Stimulated activated CD4-positive, alpha-beta T cell treated with anti-CD3 and anti-CD28 coated beads, Interleukin-1b, Interleukin-23, amount 100 ng/mL, for 1 hour (primary cell): ENCODE measurements at places on chromosomes 16 and 17.

DNA sequence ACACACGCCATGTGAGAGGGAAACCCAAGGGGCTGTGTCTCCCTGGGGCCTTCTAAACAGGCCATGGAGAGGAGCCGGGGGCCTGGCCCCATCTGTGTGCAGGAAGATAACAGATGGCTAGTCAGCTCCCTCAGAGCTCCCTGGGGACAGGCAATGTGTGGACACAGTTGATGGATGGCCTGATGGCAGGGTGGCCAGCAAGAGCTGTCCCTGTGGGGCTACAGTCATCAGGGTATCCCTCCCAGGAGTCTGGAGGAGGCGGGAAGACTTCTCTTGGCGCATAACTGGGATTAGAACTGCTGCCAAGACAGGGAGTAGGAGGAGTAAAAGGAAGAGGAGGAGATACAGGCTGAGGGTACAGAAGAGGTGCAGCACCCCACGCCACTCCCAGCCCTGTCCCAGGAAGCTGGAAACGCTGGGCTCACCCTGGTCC is 17.3 kb downstream of the MYO18A start:
- DNase-seq: no peak

DNA sequence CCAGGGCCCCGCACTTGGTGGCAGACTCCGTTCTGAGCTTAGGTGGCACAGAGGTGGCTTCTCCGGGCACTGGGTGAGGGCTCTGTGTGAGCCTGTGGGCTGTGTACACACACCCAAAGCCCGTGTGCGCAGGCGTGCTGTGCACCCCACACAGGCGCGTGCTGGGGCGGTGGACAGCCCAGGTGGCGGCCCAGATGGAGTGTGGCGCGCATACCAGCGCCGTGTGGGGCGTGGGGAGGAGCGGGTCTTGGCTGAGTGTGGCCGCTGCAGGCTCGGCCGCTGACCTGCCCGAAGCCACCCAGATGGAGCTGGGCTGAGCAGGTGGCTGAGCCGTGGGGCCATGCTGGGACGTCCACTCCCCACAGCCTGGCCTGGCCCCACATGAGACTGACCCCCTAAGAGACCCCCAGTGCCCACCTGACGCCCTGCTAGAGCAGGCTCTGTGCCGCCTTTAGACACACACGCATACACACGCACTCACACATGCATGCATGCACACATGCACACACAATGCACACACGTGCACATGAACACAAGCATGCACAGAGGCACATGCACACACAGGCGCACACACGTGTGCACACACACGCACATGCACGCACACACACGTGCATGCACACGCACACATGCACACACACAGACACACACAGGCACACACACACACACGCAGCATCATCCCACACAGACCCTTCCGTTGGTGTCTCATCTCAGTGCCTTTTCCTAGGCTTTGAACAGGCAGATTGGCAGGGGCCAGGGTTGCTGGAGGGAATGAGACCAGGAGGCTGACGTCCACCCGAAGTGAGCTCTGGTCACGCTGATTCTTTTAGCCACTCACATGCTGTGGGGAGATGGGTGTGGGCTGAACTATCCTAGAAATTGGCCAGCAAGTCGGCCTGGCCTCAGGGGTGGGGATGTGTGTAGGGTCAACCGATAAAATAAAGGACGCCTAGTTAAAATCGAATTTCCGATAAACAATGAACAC is 2.1 kb downstream of the PRR35 start:
- DNase-seq: no peak

DNA sequence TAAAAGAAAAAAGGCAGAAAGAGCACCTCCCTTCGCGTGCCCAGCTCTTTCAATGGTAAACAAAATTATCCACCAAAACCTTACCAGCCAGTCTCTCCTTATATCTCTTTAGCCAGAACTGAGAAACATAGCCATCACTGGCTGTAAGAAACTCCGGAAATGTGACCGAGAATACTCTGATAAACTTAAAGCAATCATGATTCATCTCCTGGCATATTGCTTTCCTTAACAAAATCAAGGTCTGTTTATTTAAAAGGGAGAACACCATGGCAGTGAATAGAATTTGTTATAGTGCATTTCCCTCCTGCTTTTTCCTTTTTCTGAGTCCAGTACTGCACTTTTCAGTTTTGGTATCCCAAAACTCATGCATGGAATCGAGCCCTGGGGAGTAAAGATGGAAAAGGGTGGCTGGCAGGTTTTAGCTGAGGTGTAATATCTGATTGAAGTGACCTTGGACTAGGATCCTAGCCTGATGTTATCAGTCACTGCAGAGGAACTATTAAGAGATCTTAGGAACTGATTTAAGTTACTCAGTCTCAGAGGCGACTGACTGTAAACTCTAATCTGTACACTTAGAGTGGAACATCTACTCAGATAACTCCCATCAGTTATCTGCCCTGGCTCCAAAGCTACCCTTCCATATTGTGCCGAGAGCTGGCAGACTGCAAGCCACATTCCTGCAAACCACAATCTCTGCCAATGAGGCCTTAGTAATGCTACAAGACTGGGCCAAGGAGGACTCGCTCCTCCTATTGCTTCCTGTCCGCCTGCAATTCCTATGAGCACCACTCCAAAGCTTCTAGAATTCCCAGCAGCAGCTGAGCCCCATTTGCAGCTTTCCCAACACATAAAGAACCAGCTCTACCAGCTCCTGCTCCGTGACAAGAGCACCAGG is 7.4 kb upstream of the COX10 start:
- DNase-seq: no peak

DNA sequence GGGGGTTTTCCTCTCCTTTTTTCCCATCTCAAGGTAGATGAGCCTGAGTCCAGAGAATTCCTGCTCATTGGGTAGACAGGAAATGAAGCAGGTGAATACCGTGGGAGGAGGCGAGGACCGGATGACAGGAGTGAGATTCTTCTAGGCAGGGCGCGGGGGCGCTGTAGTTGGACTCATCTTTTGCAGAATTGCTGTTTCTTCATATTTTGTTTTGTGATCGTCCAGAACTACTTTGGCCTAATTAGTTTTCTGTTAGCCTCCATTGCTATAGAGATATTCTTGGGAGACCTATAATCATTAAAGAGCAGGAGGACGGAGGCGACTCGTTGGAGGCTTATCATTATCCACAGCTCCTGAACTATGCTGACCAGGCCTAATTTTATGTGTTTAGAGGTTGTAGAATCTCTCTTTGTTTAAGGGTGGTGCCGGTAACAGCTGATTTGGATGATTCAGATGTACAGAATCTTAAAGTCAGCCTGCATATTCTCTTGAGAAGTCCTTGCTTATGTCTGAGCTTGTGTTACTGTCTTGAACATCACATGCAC is 650 bp downstream of the ATP6V0A1 start:
- no peak for DNase-seq

DNA sequence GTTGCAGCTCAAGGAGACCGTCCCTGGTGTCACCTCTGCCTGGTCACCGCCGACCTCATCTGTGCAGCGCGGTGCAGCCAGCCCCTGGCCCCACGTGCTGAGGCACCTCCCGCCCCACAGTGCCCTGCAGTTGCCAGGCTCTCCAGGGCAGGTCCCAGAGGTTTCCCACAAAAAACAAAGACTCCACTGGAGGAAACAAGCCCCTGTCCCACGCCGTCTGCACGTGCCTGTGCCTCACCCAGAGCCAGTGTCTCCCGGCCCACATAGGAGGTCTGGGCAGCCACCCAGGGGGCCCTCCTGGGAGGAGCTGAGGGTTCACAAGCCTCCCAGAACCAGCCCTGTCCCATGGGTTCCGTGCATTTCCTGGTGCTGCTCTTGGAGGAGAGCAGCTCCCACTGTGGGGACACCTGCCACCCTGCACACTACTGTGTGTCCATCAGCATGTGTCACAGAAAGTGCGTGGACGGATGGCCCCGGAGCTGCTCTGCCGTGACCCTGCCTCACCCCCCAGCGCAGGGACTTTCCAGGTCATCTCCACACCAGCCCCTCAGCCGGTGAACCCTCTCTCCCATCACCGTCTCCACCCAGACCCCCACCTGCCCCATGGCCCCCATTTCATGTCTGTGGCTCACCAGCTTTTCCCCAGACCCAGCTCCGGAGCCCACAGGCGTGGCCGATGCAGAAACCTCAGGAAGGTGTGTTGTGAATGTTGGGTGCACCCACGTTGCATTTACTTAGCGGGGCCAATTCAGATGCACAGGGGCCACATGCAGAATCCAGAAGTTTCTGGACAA is 17.0 kb upstream of the CDH15 start:
- no peak for DNase-seq

DNA sequence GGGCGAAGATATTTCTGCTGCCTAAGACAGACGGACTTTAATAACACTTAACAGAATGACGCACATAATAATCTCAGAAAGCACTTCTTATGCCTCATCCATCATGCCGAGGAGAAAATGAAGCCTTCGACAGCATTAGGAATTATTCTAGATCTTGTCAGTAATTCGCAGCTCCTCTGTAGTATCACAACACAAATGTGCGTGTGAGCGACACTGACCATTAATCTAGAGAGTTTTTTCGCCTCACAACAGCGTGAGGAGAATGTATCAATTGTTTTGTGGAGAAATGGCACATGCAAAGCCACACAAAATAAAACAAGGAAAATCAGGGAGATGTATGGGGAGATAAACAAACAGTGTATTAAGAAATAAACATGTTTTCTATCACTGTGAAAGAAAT is 410.2 kb upstream of the PSMD7 start:
- no peak for DNase-seq

GRCh38 chr16:31487071-31487719 is 4.3 kb downstream of the SLC5A2 start:
- DNase-seq: no peak

GRCh38 chr16:21233521-21234150 is at the start of gene ANKS4B:
Gene ANKS4B, plus strand, starts transcription at chr16:21233699. Its CDS starts 39 bp downstream, at chr16:21233738.
- DNase-seq: no peak

DNA sequence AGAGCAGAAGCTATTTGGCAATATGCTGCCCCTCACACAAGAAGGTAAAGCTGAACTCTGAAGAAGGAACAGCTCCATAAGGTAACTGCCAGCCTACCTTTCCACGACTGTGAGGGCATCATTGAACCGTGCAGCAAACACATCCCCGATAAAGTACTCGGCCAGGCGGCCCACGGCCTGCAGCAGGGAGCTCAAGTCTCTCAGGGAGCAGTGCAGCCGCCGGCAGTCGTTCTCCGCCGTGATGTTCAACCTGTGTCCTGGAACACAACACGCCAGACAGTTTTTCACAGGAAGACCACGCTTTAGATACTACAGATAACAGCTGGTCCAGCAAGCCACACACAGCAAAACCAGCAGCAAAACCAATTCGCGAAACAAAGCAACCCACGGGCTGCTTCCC is 62.1 kb upstream of the GSG1L start:
- no peak for DNase-seq

DNA sequence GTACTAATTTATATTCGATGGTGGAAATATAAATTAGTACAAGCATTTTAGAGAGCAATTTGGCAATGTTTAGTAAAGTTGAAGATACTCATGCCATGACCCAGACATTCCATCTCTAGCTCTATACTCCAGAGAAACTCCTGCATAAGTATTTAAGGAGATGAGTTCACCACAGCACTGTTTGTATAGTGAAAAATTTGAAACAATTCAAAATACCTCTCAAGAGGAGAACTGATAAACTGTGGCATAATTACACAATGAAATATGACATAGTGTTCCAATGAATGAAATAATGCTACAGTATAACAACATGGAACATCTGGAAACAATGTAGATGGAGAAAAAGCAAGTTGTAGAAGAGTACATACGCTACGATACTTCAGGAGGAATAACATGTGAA is 48.6 kb upstream of the IRX3 start:
- no peak for DNase-seq

- DNase-seq: no peak
Measured at GRCh38 chr16:11354407-11354732, 9.1 kb downstream of the RMI2 start.

- peak; percentile 4 for DNase-seq
Measured at GRCh38 chr17:55420776-55421178, 858 bp downstream of the MMD start.

- DNase-seq: no peak
Measured at GRCh38 chr17:36864827-36865430, 72.3 kb upstream of the LHX1 start.

- no peak for DNase-seq
Measured at GRCh38 chr16:64292953-64293352, 828.9 kb downstream of the CDH11 start.

GRCh38 chr16:88759245-88759975 is 25.6 kb downstream of the PIEZO1 start:
- no peak for DNase-seq

- DNase-seq: no peak
Measured at GRCh38 chr16:12159028-12159427, 182.5 kb downstream of the SNX29 start.

- no peak for DNase-seq
Measured at GRCh38 chr16:4913774-4914525, 23.0 kb downstream of the PPL start.

GRCh38 chr17:57614742-57615141 is 130.4 kb downstream of the CCDC182 start:
- DNase-seq: no peak

DNA sequence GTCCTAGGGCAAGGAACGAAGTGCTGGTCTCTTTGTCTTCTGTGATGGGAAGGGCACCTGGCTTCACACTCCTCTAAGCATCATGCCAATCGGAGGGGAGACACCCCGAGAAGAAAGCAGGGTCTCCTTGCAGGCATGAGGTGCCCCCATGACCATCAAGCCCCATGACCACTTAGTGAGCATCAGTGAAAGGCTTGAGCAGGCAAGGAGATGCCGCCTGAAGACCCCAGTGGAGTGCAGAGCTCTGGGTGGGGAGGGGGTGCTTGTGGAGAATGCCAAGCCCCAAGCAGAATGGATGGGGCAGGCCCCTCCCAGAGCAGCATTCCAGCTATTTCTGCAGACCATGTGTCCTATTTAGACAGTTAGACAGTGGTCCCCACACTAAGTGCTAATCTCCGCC is 232.7 kb upstream of the TNRC6C start:
- no peak for DNase-seq

GRCh38 chr17:59223813-59224212 is 3.5 kb downstream of the GDPD1 start:
- DNase-seq: no peak

GRCh38 chr16:85550422-85550864 is 62.7 kb upstream of the GSE1 start:
- no peak for DNase-seq

- DNase-seq: no peak
Measured at GRCh38 chr17:46869296-46869695, 17.9 kb downstream of the WNT9B start.

DNA sequence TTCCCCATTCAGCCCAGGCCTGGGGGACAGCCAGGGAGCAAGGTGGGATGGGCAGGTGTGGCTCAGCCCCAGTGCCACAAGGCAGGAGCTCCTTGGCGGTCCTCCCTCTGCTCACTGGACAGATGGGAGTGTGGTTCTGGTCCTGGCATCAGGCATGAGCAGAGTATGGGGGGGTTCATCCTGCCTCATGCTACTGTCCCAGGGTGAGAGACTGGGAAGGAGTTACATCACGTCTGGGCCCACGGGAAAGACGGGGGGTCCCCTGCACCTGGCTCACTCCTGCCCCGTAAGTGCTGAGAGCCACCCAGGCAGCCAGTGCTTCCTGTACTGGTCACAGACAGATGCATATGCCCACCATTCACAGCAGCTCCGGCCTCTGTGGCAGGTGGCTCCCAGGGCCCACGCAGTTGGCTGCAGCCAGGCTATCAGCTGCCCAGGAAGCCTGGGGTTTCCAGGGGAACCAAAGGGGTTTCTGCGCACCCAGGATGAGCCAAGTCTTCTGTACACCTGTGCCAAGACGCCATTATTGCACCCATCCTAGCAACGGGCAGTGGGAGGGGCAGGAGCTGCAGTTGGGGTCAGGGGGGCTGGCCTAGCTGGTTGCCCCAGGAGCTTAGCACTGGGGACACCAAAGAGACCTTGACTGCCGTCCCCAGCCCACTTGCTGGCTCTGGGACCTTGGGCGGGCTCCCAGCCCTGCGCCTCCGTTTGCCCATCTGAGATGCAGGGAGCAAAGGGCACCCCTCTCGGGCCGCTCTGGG is 1.9 kb downstream of the BAIAP3 start:
- no peak for DNase-seq
